ENCODE measurements at places on chromosomes 4 and X. TPM values are rescaled to one million over a fixed set of nuclear protein-coding genes. Genes with fewer than 3 reads are reported as not detected.

GRCh38 chrX:119406776-119407175 lies 7.6 kb downstream of the SLC25A43 start:
- H3K36me3 ChIP-seq = peaks cover 14% of the 10 kb centered on the region
- H3K4me1 ChIP-seq = peaks cover 18% of the 10 kb centered on the region
- DNase-seq = no peak
- H3K27ac ChIP-seq = no peak overlapping the region
- H3K4me3 ChIP-seq = no peak overlapping the region
- no peaks in the 10 kb centered on the region for H3K27me3 ChIP-seq

The METTL14 gene
- total RNA-seq = 36.4 TPM

- H3K4me1 ChIP-seq = peaks cover 20% of the 10 kb centered on the region
- peaks cover 8% of the 10 kb centered on the region for H3K36me3 ChIP-seq
- no peak for DNase-seq
- H3K4me3 ChIP-seq = peak overlapping the region; percentile 86
- H3K27ac ChIP-seq = no peak overlapping the region
These were observed 1.2 kb upstream of the NEUROG2 start for GRCh38 chr4:112517067-112517634.

- no peaks in the 10 kb centered on the region for H3K27me3 ChIP-seq
- H3K4me1 ChIP-seq = no peaks in the 10 kb centered on the region
- H3K4me3 ChIP-seq = no peak overlapping the region
- no peak overlapping the region for H3K27ac ChIP-seq
- peak; percentile 24 for DNase-seq
These were observed 205.9 kb downstream of the STIM2 start for GRCh38 chr4:27066591-27066990.

The FHIP1A gene
- total RNA-seq = 19.3 TPM

DNA sequence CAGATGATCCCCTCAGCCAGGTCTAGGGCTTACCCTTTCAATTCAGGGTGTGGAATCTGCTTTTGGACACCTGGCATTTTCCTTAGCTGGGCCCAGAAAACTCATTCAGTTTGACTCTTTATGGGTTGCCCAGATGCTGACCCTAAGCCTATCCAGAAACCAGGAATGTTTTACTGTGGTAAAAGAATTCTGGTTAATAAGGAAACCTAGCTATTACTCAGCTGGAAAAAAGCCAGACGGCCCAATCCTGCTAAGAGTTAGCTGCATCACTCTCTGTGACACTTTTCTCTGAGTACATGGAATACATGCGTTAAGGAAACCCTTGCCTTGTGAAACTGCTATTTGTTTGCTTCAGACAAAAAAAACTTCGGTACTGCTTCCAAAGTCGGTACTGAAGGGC lies 28.0 kb downstream of the ING2 start:
- DNase-seq = no peak
- H3K36me3 ChIP-seq = no peaks in the 10 kb centered on the region
- H3K4me3 ChIP-seq = no peak overlapping the region
- H3K4me1 ChIP-seq = no peaks in the 10 kb centered on the region
- H3K27ac ChIP-seq = no peak overlapping the region

DNA sequence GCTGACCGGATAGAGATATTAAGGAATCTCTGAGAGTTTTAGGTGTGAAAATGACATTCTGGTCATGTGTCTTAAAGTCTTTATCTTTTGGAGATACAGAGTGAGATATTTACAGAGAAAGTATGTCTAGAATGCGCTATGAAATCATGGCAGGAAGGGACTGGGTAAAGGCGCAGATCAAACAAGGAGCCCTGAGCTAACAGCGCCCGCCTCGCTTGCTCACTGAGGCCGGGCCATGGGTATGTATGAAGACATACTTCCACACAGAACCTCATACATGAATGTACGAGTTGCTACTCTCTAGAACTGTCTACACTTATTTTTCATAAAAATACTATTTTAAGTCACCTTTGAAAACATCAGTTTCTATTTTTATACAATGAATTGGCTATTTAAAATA lies 20.0 kb downstream of the FAM53A start:
- H3K4me3 ChIP-seq = no peak overlapping the region
- DNase-seq = no peak
- H3K36me3 ChIP-seq = no peaks in the 10 kb centered on the region
- no peaks in the 10 kb centered on the region for H3K27me3 ChIP-seq
- no peaks in the 10 kb centered on the region for H3K4me1 ChIP-seq

The CDX4 gene
- total RNA-seq = not detected

The RAB33B gene
- total RNA-seq = 5.9 TPM

The FAM241A gene
- 1.4 TPM for total RNA-seq

GRCh38 chr4:28723371-28723770 lies 1862.7 kb downstream of the STIM2 start:
- DNase-seq = no peak
- no peak overlapping the region for H3K4me3 ChIP-seq
- H3K4me1 ChIP-seq = no peaks in the 10 kb centered on the region
- no peaks in the 10 kb centered on the region for H3K27me3 ChIP-seq

The ZMAT1 gene
- 4.4 TPM for total RNA-seq

- H3K36me3 ChIP-seq = no peaks in the 10 kb centered on the region
- no peak overlapping the region for H3K4me3 ChIP-seq
- DNase-seq = no peak
- no peak overlapping the region for H3K27ac ChIP-seq
- H3K4me1 ChIP-seq = no peaks in the 10 kb centered on the region
- H3K27me3 ChIP-seq = no peaks in the 10 kb centered on the region
These were observed 69.1 kb upstream of the PUDP start for GRCh38 chrX:7216981-7217587.

- H3K4me3 ChIP-seq = no peak overlapping the region
- no peak for DNase-seq
- H3K4me1 ChIP-seq = no peaks in the 10 kb centered on the region
- H3K27ac ChIP-seq = no peak overlapping the region
These were observed 659.8 kb upstream of the MAGEB2 start for GRCh38 chrX:29555465-29556091.

GRCh38 chrX:111445485-111445884 lies 33.5 kb upstream of the DCX start:
- no peaks in the 10 kb centered on the region for H3K27me3 ChIP-seq
- H3K4me1 ChIP-seq = no peaks in the 10 kb centered on the region
- no peaks in the 10 kb centered on the region for H3K36me3 ChIP-seq
- H3K27ac ChIP-seq = no peak overlapping the region

GRCh38 chrX:49162620-49163019 lies at the start of gene MAGIX:
Gene MAGIX (plus strand): TSS chrX:49162758. CDS start chrX:49162890, 132 bp downstream.
- peak within 1 kb of the TSS; percentile 17 for H3K27ac ChIP-seq
- peaks cover 42% of the 10 kb centered on the region for H3K36me3 ChIP-seq
- peak; percentile 62 for DNase-seq
- H3K4me1 ChIP-seq = peaks cover 31% of the 10 kb centered on the region
- peak within 1 kb of the TSS; percentile 94 for H3K4me3 ChIP-seq

The SPARCL1 gene
- total RNA-seq = not detected

- H3K27me3 ChIP-seq = no peaks in the 10 kb centered on the region
- peaks cover 8% of the 10 kb centered on the region for H3K36me3 ChIP-seq
- H3K27ac ChIP-seq = peak overlapping the region; percentile 82
- DNase-seq = no peak
These were observed 118.0 kb upstream of the EDNRA start for GRCh38 chr4:147362938-147363337.

- DNase-seq = no peak
- no peaks in the 10 kb centered on the region for H3K36me3 ChIP-seq
- no peaks in the 10 kb centered on the region for H3K27me3 ChIP-seq
- peaks cover 8% of the 10 kb centered on the region for H3K4me1 ChIP-seq
These were observed 24.2 kb upstream of the EDNRA start for GRCh38 chr4:147456706-147457105.

DNA sequence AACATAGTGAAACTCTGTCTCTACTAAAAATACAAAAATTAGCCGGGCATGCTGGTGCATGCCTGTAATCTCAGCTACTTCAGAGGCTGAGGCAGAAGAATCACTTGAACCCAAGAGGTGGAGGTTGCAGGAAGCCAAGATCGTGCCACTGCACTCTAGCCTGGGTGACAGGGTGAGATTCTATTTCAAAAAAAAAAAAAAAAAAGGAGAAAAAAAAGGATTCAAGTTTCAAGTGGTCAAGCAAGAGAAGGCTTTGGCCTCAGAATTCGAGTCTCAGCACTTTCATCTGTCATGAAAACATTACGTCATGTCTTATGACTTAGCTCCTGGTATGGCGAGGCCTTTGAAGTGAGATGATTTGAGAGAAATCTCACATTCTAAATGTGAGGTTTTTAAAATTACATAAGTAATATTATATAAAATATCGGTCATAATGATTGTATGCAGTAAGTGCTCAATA lies 21.2 kb upstream of the DHRSX start:
- no peak for DNase-seq
- H3K4me3 ChIP-seq = no peak overlapping the region
- no peaks in the 10 kb centered on the region for H3K36me3 ChIP-seq
- peaks cover 12% of the 10 kb centered on the region for H3K27me3 ChIP-seq

DNA sequence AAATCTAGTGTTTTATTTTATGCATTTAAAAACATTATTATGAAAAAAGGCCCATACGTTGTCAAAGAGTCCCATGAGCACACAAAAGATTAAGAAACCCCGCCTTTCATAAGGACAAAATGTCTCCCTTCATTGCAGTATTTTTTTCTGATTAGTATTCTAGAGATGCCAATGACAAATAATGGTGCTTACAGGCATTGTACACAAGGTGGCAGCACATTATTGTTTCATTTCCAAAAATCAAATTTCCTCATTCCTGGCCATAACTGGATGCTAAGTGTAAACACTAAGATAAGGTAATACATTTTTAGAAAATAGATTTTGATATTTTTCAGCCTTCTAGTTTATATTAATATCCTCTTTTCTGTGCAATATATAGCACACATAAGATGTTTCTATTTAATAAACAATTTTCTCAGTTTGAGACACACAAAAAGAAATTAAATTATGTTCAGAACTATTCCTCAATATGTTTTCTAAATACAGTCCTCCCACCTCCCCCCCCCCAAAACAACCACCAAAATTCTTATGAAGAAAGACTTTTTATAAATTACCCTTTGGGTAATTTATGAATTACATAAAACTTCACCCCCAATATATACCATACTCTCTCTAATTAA lies 47.7 kb downstream of the TIGD2 start:
- no peaks in the 10 kb centered on the region for H3K27me3 ChIP-seq
- H3K36me3 ChIP-seq = no peaks in the 10 kb centered on the region
- peak; percentile 20 for DNase-seq

The RAB39B gene
- total RNA-seq = 0.44 TPM
